GM18507 (cell line): ENCODE measurements at places on chromosomes 12 and 14.

DNA sequence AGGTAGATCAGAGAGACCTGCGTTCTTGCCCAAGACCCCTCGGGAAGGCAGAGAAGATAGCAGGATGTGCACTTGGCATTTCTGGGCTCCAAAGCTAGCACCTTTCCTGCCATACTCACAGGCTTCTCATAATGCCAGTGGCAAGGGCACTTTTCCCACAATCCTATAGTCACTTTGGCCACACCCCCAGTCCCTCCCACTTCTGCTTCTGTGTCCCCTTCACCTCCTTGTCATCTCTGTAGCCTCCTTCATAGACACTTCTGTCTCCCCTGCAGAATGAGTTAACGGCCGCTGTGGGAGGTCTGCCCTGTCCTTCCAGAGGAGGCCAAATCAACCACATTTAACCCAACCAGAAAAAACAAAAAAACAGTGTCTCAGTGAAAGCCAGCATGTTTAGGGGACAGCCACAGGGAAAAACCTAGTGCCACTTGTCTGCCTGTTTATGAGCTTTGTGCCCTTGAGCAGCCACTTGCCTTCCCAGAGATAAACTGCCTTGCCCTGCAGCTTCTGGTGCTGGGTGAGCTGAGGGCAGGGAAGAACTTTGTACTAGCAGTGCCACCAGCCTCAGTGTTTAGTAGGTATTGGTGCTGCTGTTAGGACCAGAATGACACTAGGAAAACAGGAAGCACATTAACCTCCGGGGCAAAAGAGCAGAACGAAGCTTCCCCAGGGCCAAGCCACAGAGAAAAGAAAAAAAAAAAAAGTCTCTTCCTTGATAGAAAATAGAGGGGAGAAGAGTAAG lies 193.0 kb upstream of the PWP1 start:
- no peak for DNase-seq

- no peak for DNase-seq
Observed at GRCh38 chr12:117872546-117873169, 96.1 kb downstream of the KSR2 start.

GRCh38 chr12:132121283-132121682 lies 22.8 kb downstream of the DDX51 start:
- DNase-seq = no peak

GRCh38 chr12:52581481-52581880 lies 7.8 kb upstream of the KRT74 start:
- DNase-seq = no peak

GRCh38 chr12:56763753-56764657 lies 881 bp downstream of the HSD17B6 start:
- no peak for DNase-seq

- DNase-seq = no peak
Observed at GRCh38 chr12:94263011-94263811, 114.8 kb downstream of the PLXNC1 start.

DNA sequence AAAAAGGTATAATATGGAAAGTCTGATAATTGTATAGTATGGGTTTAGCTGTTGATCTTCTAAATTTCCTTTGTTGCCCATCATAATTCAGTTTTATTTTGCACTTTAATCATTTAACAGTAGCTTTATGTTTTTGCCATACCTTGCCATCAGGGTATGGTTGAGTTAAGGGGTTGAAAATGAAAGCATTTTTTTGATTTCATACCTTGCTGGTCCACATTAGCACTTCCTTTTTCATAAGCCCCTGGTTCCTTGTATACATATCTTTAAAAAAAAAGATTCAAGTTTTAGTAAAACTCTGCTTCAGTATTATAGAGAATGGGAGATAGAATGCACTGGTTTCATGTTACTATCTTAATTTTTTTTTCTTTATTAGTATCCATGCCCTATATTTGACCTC lies 71.1 kb downstream of the MIPOL1 start:
- DNase-seq = no peak
